Activated CD4-positive, alpha-beta T cell treated with anti-CD3 and anti-CD28 coated beads for 36 hours (primary cell): ENCODE measurements at places on chromosomes 12 and 14. TPM values are rescaled to one million over a fixed set of nuclear protein-coding genes. Genes with fewer than 3 reads are reported as not detected.

DNA sequence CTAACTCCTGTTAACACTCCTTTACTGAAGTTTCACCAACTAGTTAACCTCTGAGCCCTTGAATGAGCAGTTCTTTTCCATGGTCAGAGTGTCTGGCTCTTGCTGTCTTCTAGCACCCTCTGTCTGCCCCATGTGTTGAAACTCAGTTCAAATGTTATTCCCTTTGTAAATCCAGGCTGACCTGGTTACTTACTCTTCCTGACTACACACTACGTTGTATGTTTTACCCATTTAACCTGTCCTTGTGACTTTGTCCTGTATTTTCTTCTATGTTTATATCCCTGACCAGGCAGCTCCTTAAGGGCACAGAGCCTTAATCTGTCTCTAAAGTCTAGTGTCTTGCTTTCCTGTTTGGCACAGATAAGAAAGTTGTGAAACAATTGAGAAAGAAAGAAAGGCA lies 389.0 kb upstream of the RPL10L start:
- DNase-seq, result no peak
- H3K4me1 ChIP-seq, result no peaks in the 10 kb centered on the region
- H3K4me3 ChIP-seq, result no peak overlapping the region
- H3K27me3 ChIP-seq, result no peaks in the 10 kb centered on the region

DNA sequence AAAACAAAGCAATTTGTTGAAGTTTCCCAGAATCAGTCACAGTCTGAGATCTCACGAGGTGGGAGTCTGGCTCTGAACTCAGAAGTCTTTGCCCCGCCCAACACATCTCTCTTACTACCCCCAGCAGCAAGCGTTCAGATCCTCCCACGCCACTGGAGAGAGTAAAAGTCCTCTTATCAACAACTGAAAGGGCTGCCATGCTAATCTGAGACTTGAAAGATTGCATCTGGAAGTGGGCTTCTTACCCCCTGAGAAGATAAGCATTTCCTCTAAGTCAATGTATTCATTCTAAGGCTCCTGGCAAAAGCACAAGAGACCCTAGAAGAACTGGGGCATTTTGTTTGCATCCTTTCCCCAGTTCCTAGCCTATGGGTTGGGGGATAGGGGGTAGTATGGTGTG lies 34.1 kb upstream of the STON2 start:
- H3K4me1 ChIP-seq, result peaks cover 10% of the 10 kb centered on the region
- peaks cover 62% of the 10 kb centered on the region for H3K27me3 ChIP-seq
- DNase-seq, result no peak
- no peak overlapping the region for H3K4me3 ChIP-seq

DNA sequence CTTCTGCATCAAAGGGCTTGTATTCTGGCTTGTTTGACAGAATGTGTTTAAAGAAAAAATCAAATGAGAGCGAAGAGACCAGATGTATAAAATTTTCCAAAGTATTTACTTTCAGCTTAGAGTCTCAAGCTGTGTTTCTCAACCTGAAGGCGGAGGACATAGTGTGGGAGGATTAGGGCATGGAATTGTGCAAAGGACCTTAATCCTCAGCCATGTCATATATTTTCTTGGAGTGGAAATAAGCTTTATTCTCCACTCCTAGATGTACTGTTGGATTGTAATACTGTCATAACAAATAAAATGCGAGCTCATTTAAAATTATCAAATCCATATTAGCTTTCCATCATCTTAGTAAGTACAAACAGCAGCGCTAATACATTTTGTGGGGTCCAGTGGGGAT lies 154.0 kb downstream of the PAH start:
- H3K27me3 ChIP-seq, result no peaks in the 10 kb centered on the region
- no peaks in the 10 kb centered on the region for H3K36me3 ChIP-seq
- no peak for DNase-seq
- no peak overlapping the region for H3K27ac ChIP-seq
- H3K4me1 ChIP-seq, result no peaks in the 10 kb centered on the region
- H3K4me3 ChIP-seq, result no peak overlapping the region

DNA sequence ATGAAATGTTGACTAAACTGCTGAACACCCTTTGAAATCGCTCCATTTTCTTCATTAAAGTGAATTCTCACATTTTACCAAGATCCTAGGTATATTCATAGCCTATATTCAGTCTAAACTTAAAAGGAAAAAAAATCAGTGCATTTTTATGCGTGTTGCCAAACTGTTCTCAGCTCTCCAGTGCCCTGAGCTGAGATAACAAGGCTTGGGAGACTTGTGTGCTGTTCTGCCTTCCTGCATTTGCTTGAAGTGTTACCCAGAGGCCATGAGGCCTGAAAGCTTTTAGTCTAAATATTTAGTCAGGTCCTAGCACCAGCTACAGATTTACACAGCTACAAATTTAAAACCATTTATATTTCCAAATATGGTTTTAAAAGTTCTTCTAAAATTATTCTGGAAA lies 8.6 kb upstream of the PALS1 start:
- H3K27ac ChIP-seq, result no peak overlapping the region
- H3K4me3 ChIP-seq, result no peak overlapping the region
- no peaks in the 10 kb centered on the region for H3K36me3 ChIP-seq

DNA sequence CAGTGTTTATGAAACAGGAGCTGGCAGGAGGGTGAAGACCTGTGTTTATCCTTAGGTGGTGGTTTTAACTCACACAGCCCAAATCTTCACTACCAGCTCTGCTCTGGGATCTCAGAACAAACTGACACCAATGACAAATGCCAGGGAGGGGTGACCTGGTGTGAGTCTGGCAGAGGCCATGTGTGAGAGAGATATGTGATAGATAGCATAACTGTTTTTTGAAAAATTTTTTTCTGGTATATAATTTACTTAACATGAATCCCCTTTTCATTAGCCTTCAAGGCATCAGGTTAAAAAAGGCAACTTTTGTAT lies 51.5 kb downstream of the SLC38A4 start:
- H3K27ac ChIP-seq, result no peak overlapping the region
- H3K27me3 ChIP-seq, result peaks cover 8% of the 10 kb centered on the region
- DNase-seq, result no peak
- H3K4me1 ChIP-seq, result no peaks in the 10 kb centered on the region
- no peak overlapping the region for H3K4me3 ChIP-seq

- no peaks in the 10 kb centered on the region for H3K36me3 ChIP-seq
- H3K27ac ChIP-seq, result no peak overlapping the region
- DNase-seq, result no peak
- no peak overlapping the region for H3K4me3 ChIP-seq
- peaks cover 3% of the 10 kb centered on the region for H3K27me3 ChIP-seq
Observed at GRCh38 chr12:21962236-21962635, 21.0 kb upstream of the ABCC9 start.

DNA sequence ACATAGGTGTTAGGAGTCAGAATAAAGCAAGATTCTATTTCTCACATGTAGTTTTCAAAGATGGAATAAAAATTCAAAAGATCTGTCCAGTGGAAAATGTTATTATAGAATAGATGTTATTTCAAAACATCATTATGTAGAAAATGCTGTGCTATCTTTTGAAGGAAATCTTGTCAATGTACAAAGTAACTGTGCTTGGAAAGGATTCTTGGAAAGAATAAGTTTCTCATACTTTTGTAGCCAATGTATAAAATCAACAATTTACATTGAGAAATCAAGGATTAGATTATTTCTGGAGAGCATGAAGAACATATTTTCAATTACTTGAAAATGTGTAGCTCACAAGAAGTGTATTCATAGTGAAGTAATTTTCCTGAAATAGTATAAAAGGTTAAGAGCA lies 532.5 kb upstream of the MGAT4C start:
- no peak overlapping the region for H3K4me3 ChIP-seq
- no peaks in the 10 kb centered on the region for H3K27me3 ChIP-seq
- no peaks in the 10 kb centered on the region for H3K4me1 ChIP-seq
- DNase-seq, result no peak
- no peaks in the 10 kb centered on the region for H3K36me3 ChIP-seq

- no peaks in the 10 kb centered on the region for H3K4me1 ChIP-seq
- no peak overlapping the region for H3K27ac ChIP-seq
- no peaks in the 10 kb centered on the region for H3K27me3 ChIP-seq
Observed at GRCh38 chr14:79586416-79586815, 624.9 kb downstream of the DIO2 start.

DNA sequence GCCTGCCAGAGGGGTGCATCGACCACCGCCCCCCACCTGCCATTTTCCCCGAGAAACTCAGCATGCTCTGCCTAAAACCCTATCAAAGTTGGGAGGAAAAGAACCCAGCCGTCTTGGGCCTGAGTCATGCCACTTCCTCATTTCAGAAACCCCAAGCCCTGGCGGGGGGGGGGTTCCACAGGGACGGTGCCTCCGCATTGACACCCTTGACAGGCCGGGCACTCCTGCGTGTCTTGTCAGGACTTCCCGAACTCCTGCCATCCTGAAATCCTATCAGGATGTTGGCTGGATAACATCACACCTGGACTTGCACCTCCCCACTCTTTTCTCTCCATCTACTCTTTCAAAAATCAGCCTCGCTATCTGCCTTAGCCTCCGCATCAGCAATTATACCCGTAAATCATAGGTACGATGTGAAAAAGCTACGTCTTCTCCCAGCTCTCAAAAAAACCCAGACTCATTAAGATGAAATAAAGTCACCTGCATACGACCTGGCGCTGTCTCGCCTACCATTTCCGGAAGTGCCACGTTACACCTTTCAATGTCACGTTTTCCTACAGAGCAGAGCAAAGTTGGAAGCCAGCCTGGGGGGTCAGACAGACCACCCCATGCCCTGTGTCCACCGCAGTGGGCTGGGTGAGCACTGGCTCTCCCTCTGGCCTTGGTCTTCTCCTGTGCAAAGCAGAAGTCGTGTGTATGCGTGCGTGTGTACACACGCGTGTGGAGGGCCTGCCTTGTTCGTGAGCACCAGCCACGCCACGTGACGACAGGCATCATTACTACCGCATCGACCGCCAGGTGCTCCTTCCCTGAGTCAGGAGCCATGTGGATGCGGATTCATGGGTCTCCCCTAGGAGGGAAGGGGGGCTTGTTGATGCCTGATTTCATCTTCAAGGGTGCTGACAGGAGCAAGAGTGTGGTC lies 96.7 kb downstream of the RFLNA start:
- DNase-seq, result peak; percentile 74
- peak overlapping the region; percentile 29 for H3K4me3 ChIP-seq
- peaks cover 7% of the 10 kb centered on the region for H3K36me3 ChIP-seq
- peak overlapping the region; percentile 83 for H3K27ac ChIP-seq

DNA sequence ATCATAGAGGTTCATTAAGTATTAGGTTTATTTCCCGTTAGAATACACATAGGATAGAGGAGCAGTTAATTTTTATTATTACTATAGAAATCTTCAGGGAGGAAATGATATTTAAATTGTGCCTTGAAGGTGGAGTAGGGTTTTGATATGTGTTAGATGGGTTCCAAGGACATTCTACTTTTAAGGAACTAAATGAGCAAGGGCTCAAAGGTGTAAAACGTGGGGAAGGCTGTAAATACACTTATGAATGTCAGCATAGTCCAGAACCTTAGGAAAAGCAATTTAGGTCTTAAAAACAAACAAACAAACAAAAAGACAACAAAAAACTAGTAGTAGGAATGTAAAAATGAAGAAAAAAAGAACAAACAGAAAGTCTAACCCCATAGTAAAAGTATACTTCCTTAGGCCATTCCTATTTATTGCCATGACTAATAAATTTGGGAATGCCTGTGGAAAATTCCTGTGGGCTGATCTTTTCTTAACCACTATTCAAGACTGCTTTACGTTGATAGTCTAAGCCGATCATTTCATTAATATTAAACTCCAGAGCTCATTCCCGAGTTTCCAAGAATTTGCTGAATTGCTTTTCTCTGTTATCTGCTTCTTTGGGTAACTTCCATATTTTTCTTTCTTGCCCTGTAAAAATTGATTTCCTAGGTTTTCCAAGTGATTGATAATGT lies 180.3 kb downstream of the RAD51B start:
- DNase-seq, result no peak
- H3K27me3 ChIP-seq, result no peaks in the 10 kb centered on the region
- H3K27ac ChIP-seq, result no peak overlapping the region
- H3K4me1 ChIP-seq, result no peaks in the 10 kb centered on the region
- H3K36me3 ChIP-seq, result no peaks in the 10 kb centered on the region

DNA sequence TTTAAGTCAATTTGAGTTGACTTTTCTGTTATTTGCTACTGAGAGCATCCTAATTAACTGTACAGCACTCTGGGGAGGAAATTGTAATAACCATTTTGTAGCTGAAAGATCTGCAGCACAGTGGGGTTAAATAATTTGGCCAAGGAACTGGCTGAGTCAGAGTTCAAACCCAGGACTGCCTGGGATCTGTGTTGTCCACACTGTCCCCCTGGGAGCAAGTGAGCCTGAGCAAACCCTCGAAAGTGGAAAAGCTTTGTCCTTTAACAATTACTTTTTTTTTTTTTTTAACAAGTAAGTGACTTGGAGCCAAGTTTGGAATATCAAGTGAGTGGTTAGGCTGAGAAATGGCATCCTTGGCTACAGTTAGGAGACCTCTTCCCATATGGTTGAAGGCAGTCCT lies 247.2 kb upstream of the CCDC196 start:
- H3K4me3 ChIP-seq, result no peak overlapping the region
- DNase-seq, result no peak
- H3K27ac ChIP-seq, result no peak overlapping the region
- H3K27me3 ChIP-seq, result peaks cover 4% of the 10 kb centered on the region
- H3K4me1 ChIP-seq, result peaks cover 2% of the 10 kb centered on the region

DNA sequence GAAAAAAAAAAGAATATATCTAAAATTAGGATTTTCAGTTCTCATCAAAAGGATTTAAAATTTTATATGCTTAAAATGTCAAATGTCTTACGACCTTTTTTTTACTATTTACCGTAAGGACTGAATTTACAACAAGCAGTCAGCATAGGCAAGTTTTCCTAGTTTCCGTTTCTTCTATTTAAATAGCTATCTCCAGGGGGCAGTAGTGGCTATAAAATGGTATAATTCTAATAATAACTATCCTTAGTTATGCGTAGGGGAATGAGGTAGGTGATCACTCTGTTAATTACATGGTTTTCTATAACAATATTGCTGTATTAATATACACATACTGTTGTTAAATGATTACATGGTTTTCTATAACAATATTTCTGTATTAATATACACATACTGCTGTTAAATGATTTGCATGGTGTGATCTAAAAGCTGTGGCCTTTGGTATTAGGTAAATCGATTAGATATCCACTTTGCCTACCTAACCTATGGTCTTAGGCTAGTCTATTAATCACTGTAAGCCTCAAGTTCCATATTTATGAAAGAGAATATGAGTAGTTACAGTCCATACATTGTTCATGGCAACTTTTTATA lies 217.7 kb upstream of the PDZRN4 start:
- H3K4me3 ChIP-seq, result no peak overlapping the region
- no peak for DNase-seq
- H3K27me3 ChIP-seq, result no peaks in the 10 kb centered on the region
- H3K27ac ChIP-seq, result no peak overlapping the region
- H3K36me3 ChIP-seq, result no peaks in the 10 kb centered on the region

Gene EXOC3L4
- not detected for total RNA-seq

Gene PMCH
- total RNA-seq, result not detected

Gene ADAMTS20
- not detected for total RNA-seq

Gene STYX
- total RNA-seq, result 13.1 TPM

Gene ATP5MC2
- 356 TPM for total RNA-seq

Gene STAT6
- total RNA-seq, result 288 TPM

Gene LBHD2
- total RNA-seq, result not detected

Gene CPNE6
- not detected for total RNA-seq

Gene NEUROD4
- total RNA-seq, result not detected
